ENCODE measurements at places on chromosomes 3 and 15.
A peak's percentile ranks its signal among the peaks of the same experiment; 100 is the strongest.

- DNase-seq = no peak
Observed at GRCh38 chr3:11632966-11633365, 10.7 kb downstream of the VGLL4 start.

GRCh38 chr3:4751029-4751501 is 228.2 kb upstream of the BHLHE40 start:
- no peak for DNase-seq

GRCh38 chr3:108820586-108820985 is 2.0 kb upstream of the TRAT1 start:
- no peak for DNase-seq

GRCh38 chr3:16978921-16979271 is 94.1 kb downstream of the PLCL2 start:
- no peak for DNase-seq

DNA sequence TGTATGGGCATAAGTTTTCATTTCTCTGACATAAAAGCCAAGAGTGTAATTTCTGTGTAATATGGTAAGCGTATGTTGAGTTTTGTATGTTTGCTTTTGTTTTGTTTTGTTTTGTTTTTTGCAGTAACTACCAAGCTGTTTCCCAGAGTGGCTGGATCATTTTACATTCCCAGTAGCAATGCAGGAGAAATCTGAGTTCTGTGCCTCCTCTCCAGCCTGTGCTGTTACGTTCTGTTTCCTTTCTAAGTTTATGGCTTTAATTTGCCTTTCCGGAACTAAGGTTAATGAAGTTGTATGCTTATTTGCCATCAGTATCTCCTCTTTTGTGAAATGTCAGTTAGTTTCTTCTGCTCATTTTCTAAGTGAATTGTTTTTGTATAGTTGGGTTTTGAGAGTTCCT is 307.8 kb downstream of the GABRG3 start:
- no peak for DNase-seq

DNA sequence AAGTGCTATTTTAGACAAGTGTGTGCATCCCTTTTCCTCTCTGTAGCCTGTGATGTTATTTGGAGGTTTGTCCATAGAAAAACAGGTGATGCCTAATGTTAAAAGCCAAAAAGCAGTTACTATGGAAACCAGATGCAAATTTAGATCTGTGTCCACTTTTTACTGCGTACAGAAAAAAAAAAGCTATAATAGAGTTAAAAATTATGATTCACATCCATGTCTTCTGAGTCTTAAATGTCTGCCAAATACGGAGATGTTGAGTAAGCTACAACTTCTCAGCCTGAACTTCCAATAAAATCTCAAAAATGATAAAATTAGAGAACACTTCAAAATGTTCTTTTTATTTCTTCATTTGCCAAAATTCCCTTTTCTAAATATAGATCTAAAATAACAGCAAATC is 74.2 kb upstream of the GAP43 start:
- no peak for DNase-seq

DNA sequence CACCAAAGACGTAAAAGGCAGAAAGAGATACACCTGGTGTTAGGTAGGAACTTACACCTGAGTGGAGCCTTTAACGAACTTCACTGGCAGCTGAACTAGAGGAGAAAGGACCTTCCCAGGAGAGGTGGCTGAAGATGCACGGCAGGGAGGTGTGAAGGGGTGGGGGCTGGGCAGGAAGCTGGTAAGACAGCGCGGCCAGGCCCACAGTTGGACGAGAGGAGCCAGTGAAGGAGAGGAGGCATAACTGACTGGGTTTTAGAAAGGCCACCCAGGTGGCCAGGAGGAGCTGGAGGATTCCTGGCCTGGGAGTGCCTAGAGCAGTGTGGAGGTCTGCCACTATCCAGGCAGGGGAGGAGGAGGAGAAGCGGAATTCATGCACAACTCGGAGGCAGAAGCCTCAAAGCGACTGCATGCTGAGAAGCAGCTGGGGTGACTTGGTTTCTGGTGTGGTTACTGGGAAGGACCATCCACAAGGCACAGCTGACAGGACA is 51.9 kb downstream of the SLC41A3 start:
- no peak for DNase-seq

DNA sequence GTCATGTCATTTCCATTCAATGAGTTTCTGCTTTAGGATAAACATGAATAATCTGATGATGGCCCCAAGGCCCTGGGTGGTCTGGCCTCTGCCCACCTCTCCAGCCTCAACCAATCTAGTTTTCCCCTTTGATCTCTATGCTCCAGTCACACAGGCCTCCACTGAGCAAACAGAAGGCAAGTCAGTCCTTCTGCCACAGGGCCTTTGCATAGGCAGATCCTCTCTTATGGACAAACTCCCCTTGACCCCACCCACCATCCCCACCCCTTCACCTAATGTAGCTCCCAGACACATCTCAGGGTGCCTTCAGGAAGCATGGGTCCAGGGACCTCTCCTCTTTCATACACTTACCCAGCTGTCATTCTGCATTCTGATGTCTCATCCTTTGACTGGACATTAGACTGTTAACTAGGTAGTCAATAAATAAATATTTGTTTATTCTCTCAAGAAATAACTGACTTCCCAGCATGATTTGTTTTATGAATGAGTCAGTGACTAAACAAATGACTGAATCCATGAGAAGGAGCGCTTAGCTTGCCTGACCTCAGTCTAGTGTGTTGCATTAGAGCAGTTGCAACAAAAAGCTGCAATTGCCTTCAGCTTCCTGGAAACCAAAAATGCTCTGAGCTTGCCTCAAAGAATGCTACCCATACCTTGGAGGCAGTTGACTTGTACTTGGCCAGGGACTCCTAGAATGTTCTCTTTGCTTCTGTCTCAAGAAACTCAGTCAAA is 386.6 kb upstream of the WNT5A start:
- no peak for DNase-seq

DNA sequence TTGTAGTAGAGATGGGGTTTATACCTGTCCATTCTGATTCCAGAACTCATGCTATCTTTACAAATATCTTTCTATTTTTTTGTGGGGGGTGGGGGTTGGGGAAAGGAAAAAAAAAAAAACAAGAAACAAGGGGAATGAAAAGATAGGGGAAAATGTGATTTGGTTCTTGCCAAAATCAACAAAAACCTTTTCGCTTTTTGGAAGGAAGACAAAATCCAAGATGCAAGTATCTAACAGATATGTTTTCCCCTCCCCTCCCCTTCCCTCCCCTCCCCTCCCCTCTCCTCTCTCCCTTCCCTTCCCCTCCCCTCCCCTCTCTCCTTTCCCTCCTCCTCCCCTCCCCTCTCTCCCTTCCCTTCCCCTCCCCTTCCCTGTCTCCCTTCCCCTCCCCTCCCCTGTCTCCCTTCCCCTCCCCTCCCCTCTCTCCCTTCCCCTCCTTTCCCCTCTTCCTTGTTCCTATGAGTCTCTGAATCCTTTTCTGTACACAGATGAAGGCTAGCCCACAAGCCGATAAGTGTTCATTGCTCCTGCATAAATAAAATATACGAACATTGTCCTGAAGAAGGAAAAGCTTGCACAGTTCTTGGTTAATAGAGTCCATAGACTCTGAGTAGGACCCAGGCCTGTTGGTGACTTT is 551.9 kb downstream of the EDEM1 start:
- no peak for DNase-seq

DNA sequence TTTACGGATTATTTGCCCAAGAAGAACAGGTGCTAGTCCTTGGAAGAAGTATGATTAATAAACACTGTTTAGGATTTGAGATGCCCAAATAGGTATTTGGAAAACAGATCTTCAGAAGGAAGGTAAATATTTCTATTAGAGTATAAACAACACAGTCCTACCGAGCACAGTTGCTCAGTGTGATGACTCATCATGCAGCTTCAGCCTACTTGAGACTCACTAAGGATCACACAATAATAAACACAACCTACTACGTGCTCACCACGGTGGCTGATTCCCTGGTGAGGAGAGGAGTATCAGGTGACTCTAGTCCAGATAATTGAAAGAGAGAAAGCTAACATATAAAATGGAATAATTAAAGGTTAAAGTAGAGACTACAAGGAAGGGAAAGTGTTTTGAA is 72.0 kb downstream of the PDZRN3 start:
- DNase-seq = no peak

GRCh38 chr15:38320181-38320580 is 67.5 kb downstream of the SPRED1 start:
- no peak for DNase-seq

- DNase-seq = no peak
Observed at GRCh38 chr15:73986055-73986775, 5.9 kb downstream of the STOML1 start.

- peak; percentile 38 for DNase-seq
Observed at GRCh38 chr3:132730891-132731580, 8.8 kb upstream of the NPHP3 start.

DNA sequence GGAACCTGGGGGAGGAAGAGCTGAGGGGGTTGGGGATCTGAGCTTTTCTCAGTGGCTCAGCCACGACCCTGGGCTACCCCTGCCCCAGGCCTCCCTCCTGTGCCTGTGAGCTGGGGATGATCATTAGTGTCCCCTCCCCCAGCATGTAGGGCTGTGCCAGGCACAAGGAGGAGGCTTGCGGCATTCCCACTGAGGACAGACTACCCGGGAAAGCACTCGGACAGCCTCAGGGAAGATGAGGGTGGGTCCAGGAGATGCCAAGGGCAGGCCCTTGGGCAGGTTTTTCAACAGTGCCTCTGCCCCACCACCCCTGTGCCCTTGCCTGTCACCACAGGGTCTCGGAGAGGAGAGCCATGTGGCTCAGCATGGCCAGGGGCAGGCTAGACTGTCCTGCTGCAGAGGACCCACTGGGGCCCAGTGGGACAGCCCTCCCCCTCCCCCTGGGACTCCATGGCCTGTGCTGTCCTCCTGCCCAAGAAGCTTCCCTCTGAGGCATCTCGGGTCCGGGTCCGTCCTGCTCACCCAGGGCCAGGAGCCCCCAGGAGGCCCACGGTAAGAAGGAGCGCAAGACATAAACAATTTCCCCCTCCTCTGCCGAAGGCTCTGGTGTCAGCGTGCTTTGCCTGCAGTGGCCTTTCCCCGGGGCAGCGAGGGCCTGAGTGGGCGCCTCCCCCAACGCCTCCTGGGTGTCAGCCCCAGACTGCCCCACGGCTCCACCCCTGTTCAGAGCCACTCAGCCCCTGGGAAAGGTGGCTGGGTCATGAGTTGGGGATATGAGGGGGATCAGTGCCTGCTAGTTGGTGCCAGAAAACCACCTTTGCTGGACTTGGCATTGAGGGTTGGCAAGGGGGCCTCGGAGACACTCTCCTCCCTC is 192.5 kb downstream of the GOLGA6L6 start:
- DNase-seq = no peak

GRCh38 chr15:70137967-70138366 is 40.2 kb upstream of the TLE3 start:
- no peak for DNase-seq

DNA sequence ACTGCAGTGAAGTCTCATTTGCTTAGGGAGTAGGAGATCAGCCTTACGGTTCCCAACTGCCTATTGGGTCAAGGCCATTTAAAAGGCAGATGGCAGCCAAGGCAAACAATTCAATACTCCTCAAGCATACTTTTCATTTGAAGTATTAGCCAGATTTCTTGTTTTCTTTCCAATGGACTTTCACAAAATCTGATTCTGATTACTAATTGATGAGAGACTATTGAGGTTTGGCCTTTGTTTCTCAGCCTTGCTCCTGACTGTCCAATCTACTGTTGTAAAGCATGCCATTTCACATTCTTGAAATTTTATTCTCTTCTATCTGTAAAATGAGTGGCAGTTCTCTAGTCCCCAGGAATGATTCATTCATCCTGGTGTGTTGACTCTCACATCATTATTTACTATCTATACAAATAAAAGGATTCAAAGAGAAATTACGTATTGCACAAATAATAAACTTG is 166.2 kb upstream of the TGFBR2 start:
- no peak for DNase-seq

- no peak for DNase-seq
Observed at GRCh38 chr3:177312491-177312890, 115.2 kb upstream of the TBL1XR1 start.

GRCh38 chr3:99648101-99648500 is 9.7 kb downstream of the COL8A1 start:
- DNase-seq = no peak

- no peak for DNase-seq
Observed at GRCh38 chr15:49015896-49016295, 30.4 kb downstream of the SECISBP2L start.

GRCh38 chr3:112623717-112624116 is 17.2 kb downstream of the CCDC80 start:
- DNase-seq = no peak

DNA sequence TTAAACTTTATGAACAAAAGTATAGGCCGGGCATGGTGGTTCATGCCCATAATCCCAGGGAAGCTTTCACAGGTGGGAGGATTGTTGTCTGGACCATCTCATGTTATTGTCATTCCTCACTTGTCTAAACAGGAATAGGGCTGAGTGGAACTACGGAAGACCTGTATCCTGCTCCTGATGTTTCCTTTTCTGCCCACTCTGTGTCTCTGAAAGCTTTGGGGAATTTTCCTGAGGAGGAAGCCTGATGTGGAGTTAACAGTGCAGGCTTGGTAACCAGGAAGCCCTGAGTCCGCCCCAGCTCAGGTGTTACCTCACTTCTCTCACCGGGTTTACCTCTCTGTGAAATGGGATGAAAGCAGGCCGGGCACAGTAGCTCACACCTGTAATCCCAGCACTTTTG is 2.0 kb upstream of the SS18L2 start:
- DNase-seq = no peak

DNA sequence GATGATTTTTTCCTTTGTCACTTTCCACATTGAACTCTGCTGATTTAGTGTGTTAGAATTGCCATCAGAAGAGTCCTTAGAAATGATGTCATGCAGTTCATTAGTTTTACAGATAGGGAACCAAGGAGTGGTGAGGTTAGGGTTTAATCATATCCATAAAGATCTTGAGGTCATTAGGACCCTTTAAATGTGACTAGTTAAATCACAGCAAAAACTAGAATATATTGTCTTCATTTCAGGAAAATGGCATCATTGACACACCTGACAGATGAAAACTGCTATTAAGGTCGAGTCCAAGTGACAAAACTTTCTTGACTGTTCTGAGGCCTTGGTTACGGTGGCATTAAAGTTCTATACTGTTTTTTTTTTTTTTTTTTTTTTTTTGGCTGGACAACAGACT is 50.5 kb downstream of the MBNL1 start:
- DNase-seq = no peak

DNA sequence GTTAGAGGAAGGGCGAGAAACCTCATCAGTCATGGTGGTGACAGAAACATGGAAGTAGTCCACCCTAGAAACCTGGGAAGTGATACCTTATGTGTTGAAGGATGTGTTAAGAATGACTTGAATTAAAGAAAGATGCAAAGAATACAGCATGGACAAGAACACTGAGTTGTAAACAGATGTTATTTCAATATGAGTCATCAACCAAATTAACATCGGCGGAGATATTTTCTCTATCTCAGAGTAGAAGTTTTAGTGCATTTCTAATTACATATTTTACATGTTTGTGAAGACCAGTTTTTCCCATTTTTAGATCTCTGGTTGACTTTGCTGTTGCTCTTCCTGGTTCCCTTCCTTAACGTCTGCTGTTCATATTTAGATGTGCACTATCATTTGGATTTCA is 268.8 kb upstream of the TBL1XR1 start:
- no peak for DNase-seq
